ENCODE measurements at places on chromosomes 16 and 17.

DNA sequence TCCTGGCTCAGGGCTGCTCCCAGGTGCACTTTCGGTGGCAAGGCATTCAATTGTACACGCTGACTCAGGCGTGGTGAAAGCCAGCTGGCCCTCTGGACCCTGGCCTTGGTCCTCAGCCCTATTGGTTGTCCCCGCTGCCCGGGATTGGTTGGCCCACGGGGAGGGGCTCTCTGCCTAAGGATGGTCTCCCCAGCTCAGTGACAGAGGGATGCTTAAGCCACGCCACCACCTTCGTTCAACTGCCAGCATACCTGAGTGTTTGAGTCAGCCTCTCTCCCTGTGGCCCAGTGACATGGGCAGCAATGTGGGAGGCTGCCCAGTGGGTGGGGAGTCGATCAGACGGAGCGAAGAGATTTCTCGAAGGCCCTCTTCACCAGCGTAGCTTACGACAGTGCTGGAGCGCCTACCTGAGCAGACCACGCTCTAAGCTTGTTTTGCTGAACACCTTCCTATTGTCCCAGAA lies 30.3 kb downstream of the IRF8 start:
- peak; percentile 61 for DNase-seq

DNA sequence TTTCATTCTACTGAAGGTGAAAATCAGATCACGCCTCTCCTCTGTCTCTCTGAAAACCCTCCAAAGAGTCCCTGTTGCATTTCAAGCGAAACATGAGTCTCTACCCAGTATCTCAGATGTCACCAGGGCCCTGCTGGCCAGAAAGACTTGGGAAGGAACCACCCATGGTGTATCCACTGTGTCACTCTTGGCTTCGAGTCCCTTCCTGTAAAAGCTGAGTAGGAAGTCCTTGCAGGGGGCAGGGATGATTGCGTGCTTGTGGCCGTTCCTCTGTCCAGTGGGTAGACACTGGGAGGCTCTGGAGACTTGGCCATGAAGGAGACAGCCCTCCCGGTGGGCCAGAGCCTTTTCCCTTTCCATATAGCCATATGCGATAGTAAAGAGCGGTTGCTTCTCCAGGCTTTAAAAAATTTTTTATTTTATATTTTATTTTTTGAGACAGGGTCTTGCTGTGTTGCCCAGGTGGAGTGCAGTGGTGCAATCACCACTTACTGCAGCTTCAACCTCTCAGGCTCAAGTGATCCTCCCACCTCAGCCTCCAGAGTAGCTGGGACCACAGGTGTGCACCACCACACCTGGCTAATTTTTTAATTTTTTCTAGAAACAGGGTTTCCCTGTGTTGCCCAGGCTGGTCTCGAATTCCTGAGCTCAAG lies 19.0 kb upstream of the RMI2 start:
- DNase-seq, result peak; percentile 51

DNA sequence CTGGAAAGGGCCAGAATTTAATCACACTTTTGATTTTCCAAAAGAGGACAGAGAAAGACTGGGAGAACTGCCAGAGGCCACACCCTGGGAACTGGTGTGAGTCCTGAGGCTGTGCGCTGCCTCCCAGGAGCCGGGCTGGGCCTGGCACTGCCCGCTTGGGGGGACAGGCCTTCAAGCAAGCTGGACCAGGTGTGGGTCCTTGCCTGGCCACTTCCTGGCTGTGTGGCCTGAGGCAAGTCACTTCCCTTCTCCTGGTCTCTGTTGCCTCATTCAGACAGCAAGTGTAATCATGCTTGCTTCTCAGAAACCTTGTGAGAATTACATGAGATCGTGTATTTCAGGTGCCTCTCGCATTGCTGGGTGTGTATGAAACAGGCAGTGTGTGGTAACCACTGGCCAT lies 143.0 kb downstream of the SNX29 start:
- DNase-seq, result no peak

DNA sequence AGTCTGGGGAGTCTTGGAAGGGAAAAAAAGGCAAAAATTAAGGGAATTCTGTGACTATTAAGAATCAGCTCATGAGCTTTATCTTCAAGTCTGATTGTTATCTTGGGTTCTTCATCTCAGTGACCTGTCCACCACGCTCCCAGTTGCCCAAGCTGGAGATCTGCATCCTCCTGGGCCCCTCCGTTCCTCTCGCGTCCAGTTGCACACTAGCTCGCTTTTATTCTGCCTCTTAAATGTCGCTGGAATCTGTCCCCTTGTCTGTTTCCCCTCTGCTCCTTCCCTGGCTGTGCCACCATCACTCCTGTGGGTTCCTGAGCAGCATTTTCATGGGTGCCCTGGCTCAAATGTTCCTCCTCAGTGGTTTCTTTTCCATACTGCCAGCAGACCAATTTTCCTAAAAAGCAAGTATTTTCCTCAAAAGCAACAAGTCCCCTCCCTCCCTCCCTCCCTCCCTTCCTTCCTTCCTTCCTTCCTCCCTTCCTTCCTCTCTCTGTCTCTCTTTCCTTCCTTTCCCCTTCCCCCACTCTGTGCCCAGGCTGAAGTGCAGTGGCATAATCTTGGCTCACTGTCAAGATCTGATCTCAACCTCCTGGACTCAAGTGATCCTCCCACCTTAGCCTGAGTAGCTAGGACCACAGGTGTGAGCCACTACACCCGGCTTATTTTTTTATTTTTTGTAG lies 1.4 kb downstream of the ENDOV start:
- no peak for DNase-seq

DNA sequence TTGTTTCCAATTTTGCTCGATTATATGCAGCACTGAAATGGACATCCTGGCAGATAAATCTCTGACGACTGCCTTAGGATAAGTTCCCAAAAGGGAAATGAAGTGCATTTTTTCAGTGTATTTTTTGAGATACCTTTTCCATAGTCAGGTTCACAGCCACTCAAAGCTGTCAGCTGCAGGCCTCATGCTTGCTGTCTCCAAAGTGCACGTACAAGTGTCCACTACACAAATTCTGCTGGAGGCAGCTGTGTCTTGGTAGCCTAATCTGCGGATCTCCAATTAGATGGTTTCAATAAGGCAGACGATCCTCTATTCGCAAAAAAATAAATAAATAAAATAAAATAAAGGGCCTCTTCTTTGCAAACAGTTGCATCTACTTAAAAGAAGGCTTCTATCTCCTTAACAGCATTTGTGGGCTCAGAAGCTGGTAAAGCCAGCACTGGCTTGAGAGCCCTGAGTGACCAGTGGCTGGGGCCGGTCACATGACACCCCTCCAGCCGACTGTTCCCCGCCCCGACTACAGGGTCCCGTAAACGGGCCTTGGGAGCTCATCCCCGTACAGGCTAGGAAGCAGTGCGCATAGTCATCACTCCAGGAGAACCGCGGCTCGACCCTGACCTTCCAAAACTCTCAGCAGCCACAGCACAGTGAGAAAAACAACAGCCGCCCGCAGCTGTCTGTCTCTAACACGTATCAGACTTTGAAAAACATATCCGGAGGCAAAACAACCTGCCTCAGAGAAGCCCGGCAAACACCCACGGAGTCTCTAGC lies 18.8 kb downstream of the RPH3AL start:
- peak; percentile 88 for DNase-seq

- DNase-seq, result no peak
These were observed 21.7 kb upstream of the ACSF3 start for GRCh38 chr16:89071686-89072547.

DNA sequence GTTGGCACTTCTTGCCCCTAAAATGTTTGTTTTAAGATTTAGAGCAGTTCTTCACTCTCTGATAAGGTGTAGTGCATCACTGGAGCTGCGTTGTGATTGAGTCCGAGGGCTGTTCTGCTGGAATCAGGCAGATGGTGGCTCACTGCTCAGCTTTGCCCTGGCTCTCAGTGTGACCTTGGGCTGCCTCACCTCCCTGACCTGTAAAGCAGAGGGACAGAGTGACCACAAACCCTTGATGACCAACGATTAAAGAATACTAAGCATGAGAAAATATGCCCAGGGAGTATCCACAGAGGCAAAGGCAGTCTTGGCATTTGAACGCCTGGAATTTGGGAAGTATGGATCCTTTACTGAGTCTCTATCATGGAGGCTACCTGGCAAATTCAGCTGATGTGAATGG lies 18.1 kb downstream of the CMIP start:
- DNase-seq, result no peak

DNA sequence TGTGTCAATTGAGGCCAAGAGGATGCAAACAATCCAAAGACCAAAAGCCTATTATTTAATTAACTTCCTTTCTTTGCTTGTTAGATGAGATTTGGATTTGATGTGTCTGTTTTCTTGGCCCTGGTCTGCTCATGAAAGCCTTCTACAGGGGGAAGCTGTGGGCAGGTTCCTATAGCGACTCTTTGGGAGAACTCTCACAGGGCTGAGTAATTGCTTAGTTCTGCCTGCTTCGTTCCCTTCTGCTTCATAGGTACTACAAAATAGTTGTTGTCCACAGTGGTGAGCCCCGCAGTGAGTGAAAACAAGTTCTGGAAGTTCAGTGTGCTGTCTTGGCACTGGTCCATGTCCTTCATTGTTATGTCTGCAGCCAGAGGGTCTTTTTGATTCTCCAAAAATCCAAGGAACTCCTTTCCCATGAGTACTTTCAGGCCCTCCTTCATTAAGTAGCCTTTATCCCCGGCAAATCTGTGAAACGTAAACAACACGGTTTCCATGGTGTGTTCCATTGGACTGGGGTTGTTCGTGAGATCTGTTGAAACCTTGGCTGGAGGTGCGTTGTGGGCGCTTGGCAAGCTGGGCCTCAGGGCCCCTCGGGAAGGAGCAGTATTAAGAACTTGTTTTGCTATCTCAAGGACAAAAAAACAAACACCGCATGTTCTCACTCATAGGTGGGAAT lies 30.0 kb upstream of the ANKRD40CL start:
- no peak for DNase-seq

- no peak for DNase-seq
These were observed 18.8 kb downstream of the TAC4 start for GRCh38 chr17:49829026-49829425.

- DNase-seq, result no peak
These were observed 1.8 kb upstream of the ADGRG1 start for GRCh38 chr16:57626420-57627170.
